ENCODE measurements at places on chromosomes 16 and 17. TPM values are rescaled to one million over a fixed set of nuclear protein-coding genes. Genes with fewer than 3 reads are reported as not detected.

Gene COG7
- 24.1 TPM for total RNA-seq

Gene CARD14
- not detected for total RNA-seq

Gene KRTAP3-2
- not detected for total RNA-seq

Gene SLC47A1
- 0.26 TPM for total RNA-seq

Gene TBC1D26
- not detected for total RNA-seq
